Activated B cell treated with CpG ODN at 0.5 μM for 24 hours (primary cell): ENCODE measurements at places on chromosomes 11 and 22.

DNA sequence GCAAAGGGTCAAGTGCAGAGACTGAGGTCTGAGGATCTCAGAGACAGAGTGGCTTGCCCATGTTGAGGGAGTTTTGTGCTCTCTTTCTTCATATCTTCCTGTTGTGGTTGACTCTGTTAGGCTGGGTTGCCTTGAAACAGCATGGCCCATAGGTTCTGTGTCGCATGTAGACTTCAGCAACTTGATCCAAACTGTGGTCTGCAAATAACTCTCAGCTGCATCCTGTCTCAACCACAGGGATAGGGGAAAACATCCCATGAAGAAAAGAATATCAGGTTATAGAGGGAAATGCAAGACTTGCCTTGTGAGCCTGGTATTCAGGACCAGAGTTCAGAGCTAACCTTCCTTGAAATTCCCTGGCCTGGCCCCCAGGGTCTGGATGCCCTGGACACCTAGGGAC, 69.4 kb downstream of the FLI1 start:
- no peaks in the 10 kb centered on the region for H3K27me3 ChIP-seq
- no peak overlapping the region for H3K27ac ChIP-seq
- H3K4me1 ChIP-seq: peaks cover 22% of the 10 kb centered on the region
- H3K4me3 ChIP-seq: no peak overlapping the region
- peaks cover 95% of the 10 kb centered on the region for H3K36me3 ChIP-seq

GRCh38 chr11:97938789-97939188, 1082.0 kb upstream of the CNTN5 start:
- no peaks in the 10 kb centered on the region for H3K4me1 ChIP-seq
- no peak for DNase-seq
- H3K4me3 ChIP-seq: no peak overlapping the region
- H3K36me3 ChIP-seq: no peaks in the 10 kb centered on the region

DNA sequence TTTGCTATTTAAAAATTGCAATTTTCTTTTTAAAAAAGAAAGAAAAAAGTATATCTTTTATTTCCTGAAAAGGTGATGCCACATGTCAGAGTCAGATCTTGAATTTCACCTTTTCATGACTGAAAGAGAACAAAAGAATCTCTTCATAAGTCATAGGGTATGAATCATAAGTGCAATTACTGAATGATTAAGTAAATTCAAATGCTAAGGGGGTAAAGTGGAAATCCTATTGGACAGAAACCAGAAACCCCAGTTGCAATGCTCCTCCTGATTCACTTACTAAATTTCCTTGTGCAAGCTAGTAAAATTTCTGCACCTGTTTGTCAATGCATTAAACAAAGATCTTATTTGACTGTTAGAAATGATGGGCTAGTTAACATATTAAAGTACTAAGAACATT, 8.2 kb upstream of the PRRG4 start:
- H3K4me3 ChIP-seq: no peak overlapping the region
- DNase-seq: no peak
- H3K4me1 ChIP-seq: no peaks in the 10 kb centered on the region
- no peaks in the 10 kb centered on the region for H3K36me3 ChIP-seq

DNA sequence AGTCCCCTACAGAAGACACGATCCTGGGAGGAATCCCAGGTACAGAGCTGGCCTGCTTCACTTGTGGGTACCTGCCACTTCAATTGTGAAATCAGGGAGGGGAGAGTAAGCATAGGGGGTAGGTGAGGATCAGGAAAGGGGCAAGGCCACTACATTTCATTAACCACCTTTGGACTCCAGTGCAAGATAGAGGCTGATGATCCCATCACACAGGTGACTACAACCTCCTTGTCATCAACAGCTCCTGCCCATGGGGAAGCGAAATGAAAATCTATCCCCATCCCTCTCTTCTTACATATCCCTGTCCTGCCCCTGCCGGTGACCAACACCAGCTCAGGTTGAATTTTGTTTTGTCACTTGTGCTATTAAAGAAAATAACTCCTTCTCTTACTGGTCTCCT, 64.7 kb upstream of the VPREB1 start:
- peaks cover 48% of the 10 kb centered on the region for H3K4me1 ChIP-seq
- H3K4me3 ChIP-seq: no peak overlapping the region
- peaks cover 3% of the 10 kb centered on the region for H3K36me3 ChIP-seq
- no peaks in the 10 kb centered on the region for H3K27me3 ChIP-seq
